Stimulated activated CD4-positive, alpha-beta T cell treated with anti-CD3 and anti-CD28 coated beads, Interleukin-12 subunit alpha, Interleukin-12 subunit beta, amount 100 ng/mL, for 4 hours (primary cell): ENCODE measurements at places on chromosomes 16 and 17.

- DNase-seq, result no peak
Observed at GRCh38 chr16:83245061-83245460, 562.7 kb upstream of the HSBP1 start.

- no peak for DNase-seq
Observed at GRCh38 chr16:88777471-88778270, 7.3 kb downstream of the PIEZO1 start.

DNA sequence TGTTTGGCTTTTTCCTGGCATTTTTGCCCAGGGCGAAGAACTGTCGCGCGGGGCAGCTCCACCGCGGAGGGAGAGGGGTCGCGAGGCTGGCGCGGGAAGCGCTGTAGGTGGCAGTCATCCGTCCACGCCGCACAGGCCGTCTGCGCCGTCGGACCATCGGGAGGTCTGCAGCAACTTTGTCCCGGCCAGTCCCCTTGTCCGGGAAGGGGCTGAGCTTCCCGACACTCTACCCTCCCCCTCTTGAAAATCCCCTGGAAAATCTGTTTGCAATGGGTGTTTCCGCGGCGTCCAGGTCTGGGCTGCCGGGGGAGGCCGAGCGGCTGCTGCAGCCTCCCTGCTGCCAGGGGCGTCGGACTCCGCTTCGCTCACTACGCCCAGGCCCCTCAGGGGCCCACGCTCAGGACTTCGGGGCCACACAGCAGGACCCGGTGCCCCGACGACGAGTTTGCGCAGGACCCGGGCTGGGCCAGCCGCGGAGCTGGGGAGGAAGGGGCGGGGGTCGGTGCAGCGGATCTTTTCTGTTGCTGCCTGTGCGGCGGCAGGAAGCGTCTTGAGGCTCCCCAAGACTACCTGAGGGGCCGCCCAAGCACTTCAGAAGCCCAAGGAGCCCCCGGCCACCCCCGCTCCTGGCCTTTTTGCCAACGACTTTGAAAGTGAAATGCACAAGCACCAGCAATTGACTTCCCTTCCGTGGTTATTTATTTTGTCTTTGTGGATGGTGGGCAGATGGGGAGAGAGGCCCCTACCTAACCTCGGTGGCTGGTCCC lies 2.3 kb upstream of the CBX4 start:
- DNase-seq, result no peak

DNA sequence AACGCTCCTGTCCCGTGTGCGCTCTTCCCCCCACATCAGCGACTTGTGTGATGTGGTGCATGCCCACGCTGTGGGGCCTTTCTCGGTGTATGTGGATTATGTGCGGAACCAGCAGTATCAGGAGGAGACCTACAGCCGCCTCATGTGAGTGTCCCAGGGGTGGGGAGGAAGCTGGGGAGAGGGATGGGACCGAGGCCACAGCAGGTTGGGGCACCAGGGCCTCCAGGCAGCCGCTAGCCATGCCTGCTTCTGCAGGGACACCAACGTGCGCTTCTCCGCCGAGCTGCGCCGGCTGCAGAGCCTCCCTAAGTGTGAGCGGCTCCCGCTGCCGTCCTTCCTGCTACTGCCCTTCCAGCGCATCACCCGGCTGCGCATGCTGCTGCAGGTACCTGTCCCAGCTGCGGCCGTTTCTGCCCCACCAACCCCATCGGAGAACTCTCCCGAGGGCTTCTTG lies 5.8 kb downstream of the ARHGEF15 start:
- DNase-seq, result no peak

GRCh38 chr16:23081675-23082119 lies 67.6 kb downstream of the USP31 start:
- DNase-seq, result no peak

DNA sequence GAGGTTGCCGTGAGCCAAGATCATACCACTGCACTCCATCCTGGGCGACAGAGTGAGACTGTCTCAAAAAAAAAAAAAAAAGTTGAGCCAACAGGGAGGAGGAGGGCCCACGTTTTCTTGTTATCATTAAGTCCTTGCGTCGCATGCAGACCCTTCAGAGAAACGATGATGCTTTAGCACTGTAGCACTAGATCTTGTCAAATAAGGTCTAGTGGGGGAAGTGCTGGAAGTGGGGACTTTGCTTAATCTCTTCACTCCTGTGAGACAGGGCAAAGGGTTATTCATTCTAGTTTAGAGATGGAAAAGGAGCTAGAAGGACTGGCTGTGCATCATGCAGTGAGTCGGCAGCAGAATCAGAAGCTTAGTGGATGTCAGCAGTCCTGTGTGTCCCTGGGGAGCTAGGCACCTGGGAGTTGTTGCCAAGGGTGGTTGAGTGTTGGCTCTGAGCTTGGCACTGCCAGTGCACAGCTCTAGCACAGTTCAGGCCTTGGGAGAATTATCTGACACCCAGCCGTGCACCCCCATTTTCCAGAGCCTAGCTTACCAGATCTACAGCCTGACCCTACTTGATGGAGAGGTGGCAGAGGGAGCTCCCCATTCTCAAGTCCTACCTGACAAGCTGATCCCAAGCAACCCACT lies 33.4 kb upstream of the TBX2 start:
- no peak for DNase-seq

DNA sequence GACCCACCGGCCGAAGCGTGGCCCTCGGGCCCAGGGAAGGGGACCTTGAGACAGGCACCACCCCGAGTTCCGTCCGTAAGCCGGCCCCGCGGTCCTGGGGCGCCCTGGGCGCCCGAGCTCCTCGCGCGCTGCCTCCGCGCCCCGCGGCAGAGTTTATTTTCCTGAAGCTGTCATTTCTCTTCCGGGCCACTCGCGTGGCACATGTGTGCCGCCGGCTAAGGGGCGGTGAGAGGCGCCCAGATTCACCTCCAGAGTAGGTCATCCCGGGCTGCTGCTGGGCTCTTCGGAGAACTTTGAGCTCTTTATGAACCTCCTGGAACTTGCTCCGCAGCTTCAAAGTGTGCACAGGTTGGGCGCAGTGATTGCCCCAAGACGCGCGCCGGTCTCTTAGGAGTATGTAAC lies 489 bp downstream of the ZC3H18 start:
- peak; percentile 43 for DNase-seq

GRCh38 chr16:12079412-12079965 lies 103.0 kb downstream of the SNX29 start:
- DNase-seq, result no peak

DNA sequence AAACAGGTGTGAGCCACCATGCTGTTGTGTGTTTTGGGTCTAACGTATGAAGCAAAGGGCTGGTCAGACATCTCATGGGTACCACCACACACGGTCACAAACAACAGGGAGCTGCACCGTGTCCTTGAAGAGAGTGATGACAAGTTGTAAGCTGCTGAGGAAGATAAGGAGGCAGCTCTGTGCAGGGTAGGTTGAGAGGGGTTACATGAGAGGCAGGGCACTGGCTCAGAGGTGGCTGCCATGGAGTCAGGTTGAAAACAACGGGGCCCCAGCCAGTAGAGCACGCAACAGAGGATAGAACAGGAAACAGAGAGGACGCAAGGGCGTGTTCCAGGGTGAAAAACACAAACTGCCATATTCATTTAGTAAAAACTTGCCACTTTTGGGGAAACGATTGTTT lies 52.2 kb downstream of the TRARG1 start:
- no peak for DNase-seq

- DNase-seq, result no peak
Observed at GRCh38 chr16:4749700-4750257, 15.4 kb downstream of the DNAAF8 start.

- DNase-seq, result peak; percentile 70
Observed at GRCh38 chr16:71358464-71358998, at the start of gene CALB2. Gene CALB2, plus strand, starts transcription at chr16:71358723. Its CDS starts 70 bp downstream, at chr16:71358793.

DNA sequence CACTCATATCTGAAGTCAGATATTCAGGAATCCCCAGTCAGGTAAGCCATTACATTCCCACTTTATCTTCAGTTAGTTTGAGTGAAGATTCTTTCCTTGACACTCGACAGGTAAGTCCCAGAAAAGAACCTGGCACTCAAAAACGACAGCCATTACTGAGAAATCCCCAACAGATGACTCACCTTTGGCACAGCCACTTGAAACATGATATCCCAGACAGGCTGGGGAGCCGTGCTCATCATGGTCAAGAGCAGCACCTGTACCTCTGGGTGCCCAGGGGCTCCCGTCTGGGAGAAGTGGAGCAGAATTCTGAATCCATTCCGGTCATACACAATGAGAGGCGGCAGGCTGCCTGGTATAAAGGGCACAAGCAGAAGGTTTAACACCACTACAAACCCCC lies 16.8 kb upstream of the COG7 start:
- DNase-seq, result no peak

DNA sequence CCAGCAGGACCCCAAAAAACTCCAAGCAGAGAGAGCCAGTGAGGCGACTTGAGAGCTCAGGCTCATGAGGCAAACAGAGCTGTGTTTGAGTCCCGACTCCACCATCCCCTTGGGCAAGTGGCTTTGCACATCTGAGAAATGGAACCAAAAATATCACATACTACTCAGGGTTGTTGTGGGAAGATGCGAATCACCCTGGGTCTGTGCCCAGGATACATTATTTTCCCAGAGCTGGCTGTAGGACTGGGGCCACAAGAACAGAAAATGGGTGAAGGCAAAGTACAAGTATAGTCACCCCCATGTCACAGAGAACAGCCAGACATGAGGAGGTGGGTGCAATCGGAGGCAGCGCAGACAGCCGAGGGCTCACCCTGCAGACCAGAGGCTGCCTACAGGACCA lies 127.3 kb downstream of the GAS7 start:
- no peak for DNase-seq

- DNase-seq, result peak; percentile 48
Observed at GRCh38 chr17:75854881-75855309, 240 bp downstream of the WBP2 start.

- no peak for DNase-seq
Observed at GRCh38 chr16:21953541-21953902, 361 bp downstream of the UQCRC2 start.

- DNase-seq, result no peak
Observed at GRCh38 chr17:73960469-73960868, 243.0 kb upstream of the RPL38 start.

DNA sequence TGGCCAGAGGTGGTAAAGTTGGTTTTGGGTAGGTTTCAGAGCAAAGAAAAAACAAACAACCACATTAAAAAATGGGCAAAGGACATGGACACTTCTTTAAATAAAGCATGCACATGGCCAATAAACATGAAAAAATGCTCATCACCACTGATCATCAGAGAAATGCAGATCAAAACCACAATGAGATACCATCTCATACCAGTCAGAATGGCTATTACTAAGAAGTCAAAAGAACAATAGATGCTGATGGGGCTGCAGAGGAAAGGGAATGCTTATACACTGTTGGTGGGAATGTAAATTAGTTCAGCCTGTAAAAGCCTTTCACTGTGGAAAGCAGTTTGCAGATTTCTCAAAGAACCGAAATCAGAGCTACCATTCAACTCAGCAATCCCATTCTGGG lies 598.4 kb upstream of the SOX9 start:
- no peak for DNase-seq

DNA sequence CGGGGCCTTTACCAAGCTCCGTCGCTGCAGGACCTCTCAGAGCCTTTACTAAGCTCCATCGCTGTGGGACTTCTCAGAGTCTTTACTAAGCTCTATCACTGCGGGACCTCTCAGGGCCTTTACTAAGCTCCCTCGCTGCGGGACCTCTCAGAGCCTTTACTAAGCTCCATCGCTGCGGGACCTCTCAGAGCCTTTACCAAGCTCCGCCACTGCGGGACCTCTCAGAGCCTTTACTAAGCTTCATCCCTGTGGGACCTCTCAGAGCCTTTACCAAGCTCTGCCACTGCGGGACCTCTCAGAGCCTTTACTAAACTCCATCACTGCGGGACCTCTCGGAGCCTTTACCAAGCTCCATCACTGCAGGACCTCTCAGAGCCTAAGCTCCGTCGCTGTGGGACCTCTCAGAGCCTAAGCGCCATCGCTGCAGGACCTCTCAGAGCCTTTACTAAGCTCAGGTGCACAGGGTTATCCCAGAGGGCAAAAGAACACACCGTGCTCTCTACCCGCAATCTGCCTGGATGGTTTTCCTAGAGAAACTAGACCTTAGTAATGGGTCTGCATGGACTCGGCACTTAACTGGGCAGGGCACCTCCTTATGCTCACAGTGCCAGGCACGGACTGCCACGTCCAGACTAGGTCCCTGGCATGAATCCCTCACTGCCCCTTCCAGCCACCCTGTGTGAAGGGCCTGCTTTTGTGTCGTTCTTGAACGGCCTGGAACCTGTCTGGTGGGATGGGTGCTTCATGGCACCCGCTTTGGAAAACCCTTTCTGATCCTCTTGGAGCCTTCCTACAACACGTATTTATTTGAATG lies 69.2 kb upstream of the DOC2B start:
- no peak for DNase-seq

GRCh38 chr17:36975922-36976515 lies 27.3 kb downstream of the AATF start:
- DNase-seq, result no peak

GRCh38 chr16:85420501-85421337 lies 192.4 kb upstream of the GSE1 start:
- peak; percentile 76 for DNase-seq

GRCh38 chr16:88499292-88499691 lies 46.2 kb downstream of the ZFPM1 start:
- DNase-seq, result no peak

GRCh38 chr17:30291543-30292285 lies at the start of gene BLMH:
Gene BLMH, minus strand, starts transcription at chr17:30291944. Its CDS starts 125 bp downstream, at chr17:30291819.
- DNase-seq, result peak; percentile 86

DNA sequence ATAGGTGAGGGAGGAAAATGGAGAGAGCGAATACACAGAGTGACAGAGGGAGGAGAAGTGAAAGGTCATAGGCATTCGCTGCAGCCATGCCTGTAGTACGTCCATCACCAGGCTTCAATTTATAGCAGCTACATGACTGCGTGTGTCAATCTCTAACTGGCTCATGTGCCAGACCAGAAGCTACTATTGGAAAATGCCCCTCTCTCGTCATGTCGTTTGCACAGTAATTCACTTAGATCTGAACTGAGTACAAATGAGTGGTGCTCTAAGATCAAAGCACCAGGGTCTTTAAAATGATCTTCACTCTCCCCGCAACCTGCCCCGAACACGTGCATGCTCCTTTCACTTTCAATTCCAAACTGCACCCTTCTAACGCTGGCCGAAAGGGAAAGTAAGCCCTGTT lies 51.3 kb downstream of the ADCY9 start:
- peak; percentile 16 for DNase-seq

GRCh38 chr17:21078016-21078780 lies 35.4 kb upstream of the USP22 start:
- no peak for DNase-seq

- DNase-seq, result peak; percentile 29
Observed at GRCh38 chr17:8015957-8016631, 13.7 kb downstream of the GUCY2D start.

DNA sequence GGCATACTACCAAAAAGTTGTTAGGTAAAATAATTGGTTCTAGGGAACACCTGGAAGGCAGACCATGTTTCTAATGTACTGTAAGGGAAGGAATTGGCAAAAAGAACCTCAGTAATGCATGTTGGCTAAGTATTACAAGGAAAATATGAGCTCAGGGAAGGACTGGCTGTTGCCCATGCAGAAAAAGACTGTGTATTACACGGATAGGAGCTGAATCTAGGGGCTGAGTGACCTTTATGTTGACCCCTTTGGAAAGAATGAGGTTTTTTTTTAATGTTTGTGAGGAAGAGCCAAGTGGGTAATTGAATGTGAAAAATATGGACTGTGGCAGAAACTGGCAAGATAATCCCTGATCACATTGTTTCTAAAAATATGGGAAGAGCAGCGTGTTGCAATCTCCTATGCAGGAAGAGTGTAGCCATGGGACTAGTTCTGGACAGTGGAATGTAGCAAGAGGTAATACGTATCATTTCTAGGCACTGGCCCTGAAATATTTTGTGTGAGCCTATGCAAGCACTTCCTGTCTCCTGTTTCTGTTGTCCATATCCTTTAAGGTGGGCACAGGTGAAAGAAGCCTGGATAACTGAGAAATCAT lies 95.1 kb upstream of the CNTNAP4 start:
- no peak for DNase-seq
